ENCODE measurements at places on chromosomes 5 and 9. TPM values are rescaled to one million over a fixed set of nuclear protein-coding genes. Genes with fewer than 3 reads are reported as not detected.

GRCh38 chr9:97873882-97874281 is 20.9 kb downstream of the FOXE1 start:
- H3K27ac ChIP-seq: no peak overlapping the region
- H3K4me1 ChIP-seq: no peaks in the 10 kb centered on the region
- DNase-seq: no peak
- H3K27me3 ChIP-seq: no peaks in the 10 kb centered on the region

- no peaks in the 10 kb centered on the region for H3K27me3 ChIP-seq
- no peak overlapping the region for H3K27ac ChIP-seq
- H3K4me3 ChIP-seq: no peak overlapping the region
- H3K4me1 ChIP-seq: peaks cover 21% of the 10 kb centered on the region
- H3K36me3 ChIP-seq: no peaks in the 10 kb centered on the region
These were observed 4.5 kb upstream of the LCP2 start for GRCh38 chr5:170301981-170302652.

GRCh38 chr9:95087659-95088242 is 229.8 kb downstream of the FANCC start:
- H3K27ac ChIP-seq: no peak overlapping the region
- H3K4me3 ChIP-seq: no peak overlapping the region
- peaks cover 22% of the 10 kb centered on the region for H3K4me1 ChIP-seq
- no peaks in the 10 kb centered on the region for H3K36me3 ChIP-seq

DNA sequence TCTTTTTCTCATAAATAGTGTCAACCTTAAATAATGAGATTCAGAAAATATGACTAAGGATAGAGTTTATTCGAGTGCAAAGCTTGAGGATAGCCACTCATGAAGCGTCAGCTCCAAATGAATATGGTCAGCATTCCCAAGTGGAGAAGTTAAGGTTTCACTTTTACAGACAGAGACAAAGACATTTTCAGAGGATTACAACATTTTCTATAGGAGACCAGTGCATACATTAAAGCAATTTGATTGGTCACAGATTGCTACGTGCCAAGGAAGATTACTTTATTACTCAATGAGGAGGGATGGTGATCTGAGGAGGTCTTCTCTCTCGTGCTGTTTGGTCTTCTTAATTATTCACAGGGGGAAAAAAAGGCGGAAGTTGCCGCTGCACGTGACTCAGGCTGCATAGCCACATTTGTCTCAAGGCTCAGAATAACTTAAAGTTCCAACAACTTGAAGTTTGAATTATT is 60.1 kb upstream of the SPATA31C2 start:
- no peaks in the 10 kb centered on the region for H3K27me3 ChIP-seq
- H3K36me3 ChIP-seq: no peaks in the 10 kb centered on the region
- peak overlapping the region; percentile 24 for H3K4me3 ChIP-seq
- H3K27ac ChIP-seq: no peak overlapping the region

GRCh38 chr9:129143031-129143927 is 32.1 kb downstream of the PTPA start:
- no peaks in the 10 kb centered on the region for H3K36me3 ChIP-seq
- DNase-seq: peak; percentile 92
- H3K4me1 ChIP-seq: peaks cover 62% of the 10 kb centered on the region
- peak overlapping the region; percentile 97 for H3K27ac ChIP-seq

DNA sequence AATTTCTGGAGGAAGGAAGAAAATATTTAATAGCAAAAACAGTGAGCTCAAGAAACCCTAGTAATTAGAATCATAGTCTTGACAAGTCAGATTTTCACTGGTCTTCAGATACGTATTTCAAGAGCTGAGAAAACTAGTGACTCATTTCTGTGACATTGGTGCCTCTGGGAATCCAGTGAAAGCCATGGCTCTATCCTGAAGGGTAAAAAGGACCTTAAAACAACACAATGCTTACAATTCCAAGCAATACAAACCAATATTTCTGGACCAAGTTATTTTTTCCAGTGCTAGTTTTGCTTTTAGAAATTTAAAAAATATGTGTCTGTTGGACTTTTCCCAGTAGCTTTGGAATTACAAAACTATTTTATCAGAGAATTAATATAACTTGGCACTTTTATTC is 140.3 kb downstream of the LPAR1 start:
- DNase-seq: no peak
- H3K4me3 ChIP-seq: no peak overlapping the region
- H3K4me1 ChIP-seq: peaks cover 5% of the 10 kb centered on the region
- H3K36me3 ChIP-seq: no peaks in the 10 kb centered on the region
- no peak overlapping the region for H3K27ac ChIP-seq

DNA sequence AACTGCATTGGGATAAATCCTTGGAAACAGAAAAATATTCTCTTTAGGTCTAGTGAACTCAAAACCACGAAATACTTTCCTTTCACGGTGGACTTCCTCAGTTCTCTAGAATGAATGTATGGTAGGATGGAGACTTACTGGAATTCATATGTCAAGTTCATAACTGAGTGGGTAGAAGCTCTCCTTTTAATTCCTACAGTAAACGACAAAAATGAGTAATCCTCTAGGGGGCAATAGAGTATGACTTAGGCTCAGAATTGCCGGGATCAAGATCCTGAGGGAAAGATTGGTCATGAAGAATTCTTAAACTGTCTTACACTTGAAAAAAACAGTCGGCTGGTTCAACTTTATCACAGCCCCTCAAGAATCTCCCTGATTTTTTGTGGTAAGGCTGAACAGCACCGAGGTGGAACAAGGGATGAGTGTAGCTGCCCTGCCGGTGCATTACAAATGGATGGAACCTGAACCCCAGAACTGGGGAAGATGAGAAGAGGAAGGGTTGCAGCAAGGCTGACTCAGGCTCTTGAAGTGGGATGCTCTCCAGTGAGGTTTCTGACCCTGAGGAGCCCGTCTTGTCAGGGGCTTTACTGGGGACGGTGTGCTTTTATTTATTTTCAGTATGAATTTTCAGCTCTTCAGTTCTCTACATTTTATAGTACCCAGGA is 14.0 kb upstream of the LOX start:
- H3K27ac ChIP-seq: no peak overlapping the region
- H3K36me3 ChIP-seq: no peaks in the 10 kb centered on the region
- H3K27me3 ChIP-seq: no peaks in the 10 kb centered on the region
- H3K4me3 ChIP-seq: no peak overlapping the region
- no peaks in the 10 kb centered on the region for H3K4me1 ChIP-seq

- DNase-seq: no peak
- H3K27me3 ChIP-seq: no peaks in the 10 kb centered on the region
- no peak overlapping the region for H3K27ac ChIP-seq
- no peak overlapping the region for H3K4me3 ChIP-seq
- no peaks in the 10 kb centered on the region for H3K36me3 ChIP-seq
These were observed 48.4 kb downstream of the EXOSC2 start for GRCh38 chr9:130741831-130742449.

GRCh38 chr9:2026220-2026997 is 11.3 kb downstream of the SMARCA2 start:
- no peak overlapping the region for H3K4me3 ChIP-seq
- no peaks in the 10 kb centered on the region for H3K36me3 ChIP-seq
- peaks cover 27% of the 10 kb centered on the region for H3K4me1 ChIP-seq

GRCh38 chr9:16928179-16928945 is 57.9 kb upstream of the BNC2 start:
- no peak for DNase-seq
- H3K27ac ChIP-seq: no peak overlapping the region
- H3K27me3 ChIP-seq: no peaks in the 10 kb centered on the region
- no peaks in the 10 kb centered on the region for H3K4me1 ChIP-seq
- no peaks in the 10 kb centered on the region for H3K36me3 ChIP-seq

- H3K27ac ChIP-seq: no peak overlapping the region
- no peaks in the 10 kb centered on the region for H3K27me3 ChIP-seq
- H3K36me3 ChIP-seq: no peaks in the 10 kb centered on the region
- no peak for DNase-seq
These were observed 101.6 kb downstream of the NREP start for GRCh38 chr5:111655169-111655924.

GRCh38 chr5:108623826-108624225 is 123.9 kb upstream of the FER start:
- no peaks in the 10 kb centered on the region for H3K4me1 ChIP-seq
- H3K4me3 ChIP-seq: no peak overlapping the region
- H3K27ac ChIP-seq: no peak overlapping the region
- DNase-seq: no peak

DNA sequence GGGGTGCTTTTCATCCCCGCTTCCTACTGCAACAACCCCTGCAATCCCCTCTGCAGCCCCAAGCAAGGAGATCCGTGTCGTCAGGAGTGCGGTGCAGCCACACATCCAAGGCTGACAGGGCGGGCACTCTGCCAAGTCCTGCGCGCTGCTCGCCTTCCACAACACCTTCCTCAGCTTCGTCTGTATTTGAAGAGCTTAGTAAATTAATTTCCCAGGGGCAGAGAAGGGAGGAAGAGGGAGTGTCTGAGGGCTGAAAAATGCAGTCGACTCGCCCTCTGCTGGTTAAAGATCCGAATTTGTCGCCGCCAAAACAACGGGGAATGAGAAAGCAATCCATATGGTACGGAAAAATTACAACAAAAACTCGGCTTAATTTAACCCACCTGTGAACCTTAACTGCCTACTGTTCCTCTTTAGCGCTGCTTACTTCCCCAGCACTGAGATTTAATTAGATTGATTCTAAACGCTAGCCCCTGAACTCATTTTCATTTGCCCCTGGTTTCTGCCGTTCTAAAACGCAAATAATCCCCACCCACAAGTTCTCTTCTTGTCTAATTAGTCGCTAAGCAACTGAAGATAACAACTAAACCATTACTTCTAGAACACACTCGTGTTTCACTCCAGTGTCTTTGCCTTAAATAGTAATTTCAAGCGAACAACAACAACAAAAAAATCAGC is 10.9 kb upstream of the PCDHB1 start:
- no peaks in the 10 kb centered on the region for H3K36me3 ChIP-seq
- H3K27me3 ChIP-seq: no peaks in the 10 kb centered on the region
- H3K4me1 ChIP-seq: peaks cover 2% of the 10 kb centered on the region
- no peak overlapping the region for H3K27ac ChIP-seq

DNA sequence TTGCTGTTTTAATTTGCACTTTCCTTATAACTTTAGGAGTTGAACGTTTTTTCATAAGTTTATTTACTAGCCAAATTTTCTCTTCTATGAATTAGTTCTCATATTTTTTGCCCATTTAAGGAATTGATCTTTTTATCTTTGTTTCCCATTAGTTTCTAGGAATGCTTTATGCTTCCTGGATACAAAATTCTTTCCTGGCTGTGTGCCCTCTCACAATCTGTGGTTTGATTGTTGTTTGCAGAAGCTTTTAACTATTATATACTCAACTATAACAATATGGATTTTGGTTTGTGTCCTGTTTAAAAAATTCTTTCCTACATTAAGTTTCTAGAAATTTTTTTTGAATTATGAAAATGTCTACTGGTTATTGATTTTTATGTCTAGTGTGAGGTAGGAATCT is 206.3 kb downstream of the CSNK1G3 start:
- no peaks in the 10 kb centered on the region for H3K27me3 ChIP-seq
- no peak overlapping the region for H3K27ac ChIP-seq
- no peak for DNase-seq
- no peaks in the 10 kb centered on the region for H3K36me3 ChIP-seq

- no peaks in the 10 kb centered on the region for H3K36me3 ChIP-seq
- no peak overlapping the region for H3K4me3 ChIP-seq
- no peak overlapping the region for H3K27ac ChIP-seq
These were observed 40.7 kb downstream of the TLR4 start for GRCh38 chr9:117744856-117745389.

DNA sequence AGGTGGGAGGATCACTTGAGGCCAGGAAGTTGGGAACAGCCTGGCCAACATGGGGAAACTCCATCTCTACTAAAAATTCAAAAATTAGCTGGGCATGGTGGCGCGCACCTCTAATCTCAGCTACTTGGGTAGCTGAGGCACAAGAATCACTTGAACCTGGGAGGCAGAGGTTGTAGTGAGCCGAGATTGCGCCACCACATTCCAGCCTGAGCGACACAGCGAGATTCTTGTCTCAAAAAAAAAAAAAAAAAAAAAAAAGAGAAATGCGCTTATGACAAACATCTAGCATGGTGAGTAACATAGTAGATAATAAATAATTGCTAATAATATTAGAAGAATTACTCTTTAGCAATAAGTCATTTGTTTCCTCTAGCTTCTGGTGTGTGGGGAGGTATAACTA is 25.9 kb downstream of the RUSC2 start:
- no peak overlapping the region for H3K27ac ChIP-seq
- peaks cover 19% of the 10 kb centered on the region for H3K4me1 ChIP-seq
- H3K27me3 ChIP-seq: no peaks in the 10 kb centered on the region
- H3K36me3 ChIP-seq: no peaks in the 10 kb centered on the region
- no peak overlapping the region for H3K4me3 ChIP-seq
- no peak for DNase-seq

DNA sequence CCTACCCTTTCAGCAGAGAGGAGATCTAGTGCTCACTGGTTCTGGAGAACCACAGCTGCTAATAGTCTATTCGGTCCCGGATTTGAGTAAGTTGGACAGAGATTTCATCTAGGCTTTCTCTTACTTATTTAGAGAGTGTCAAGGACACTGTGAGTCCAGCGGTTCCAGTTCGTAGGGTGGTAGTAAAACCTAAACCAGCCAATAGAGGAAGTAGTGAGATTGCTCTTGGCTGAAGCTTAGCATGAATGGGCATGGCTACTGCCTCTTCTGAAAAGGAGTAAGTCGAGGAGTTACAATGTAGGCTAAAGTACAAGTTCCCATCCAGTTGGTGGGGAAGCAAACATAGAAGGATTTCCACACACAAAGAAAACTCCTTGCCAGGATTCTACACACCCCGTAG is 109.6 kb upstream of the MOCS2 start:
- no peak for DNase-seq
- H3K4me3 ChIP-seq: no peak overlapping the region
- H3K36me3 ChIP-seq: no peaks in the 10 kb centered on the region
- H3K27ac ChIP-seq: no peak overlapping the region
- H3K4me1 ChIP-seq: no peaks in the 10 kb centered on the region

DNA sequence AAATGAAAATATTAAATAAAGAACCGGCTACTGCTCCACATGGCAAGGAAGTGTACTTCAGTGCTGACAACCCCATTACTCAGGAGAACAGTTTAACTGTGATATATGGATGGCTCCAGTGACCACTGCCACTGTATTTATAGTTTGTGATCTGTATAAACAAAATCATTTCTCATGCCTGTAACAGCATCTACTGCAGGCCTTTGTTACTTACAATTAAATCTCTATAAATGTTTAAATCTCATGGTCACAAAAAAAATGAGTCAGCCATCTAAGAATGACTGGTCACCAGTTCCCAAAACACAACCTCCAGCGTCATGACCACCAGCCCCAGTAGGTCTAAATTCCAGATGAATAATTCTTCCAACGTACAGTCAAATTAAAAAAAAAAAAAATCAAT is 24.6 kb downstream of the SERINC5 start:
- no peak for DNase-seq
- H3K4me3 ChIP-seq: no peak overlapping the region
- H3K36me3 ChIP-seq: no peaks in the 10 kb centered on the region
- peaks cover 5% of the 10 kb centered on the region for H3K4me1 ChIP-seq

The SLC2A8 gene
- 17.8 TPM for total RNA-seq

The PFN3 gene
- total RNA-seq: not detected

The CTXN3 gene
- not detected for total RNA-seq

The MEGF9 gene
- total RNA-seq: 12.6 TPM

The PCDHB6 gene
- 0.34 TPM for total RNA-seq

The CTSV gene
- 6.4 TPM for total RNA-seq

The LHFPL2 gene
- 22.8 TPM for total RNA-seq

The PCDHB7 gene
- 3.2 TPM for total RNA-seq

The OTULINL gene
- total RNA-seq: 9.3 TPM

The PDE6A gene
- 0.45 TPM for total RNA-seq

The ANKRD31 gene
- total RNA-seq: 0.40 TPM

The USP20 gene
- 14.5 TPM for total RNA-seq

The C8G gene
- total RNA-seq: not detected

The IFNA14 gene
- total RNA-seq: not detected

The LAMC3 gene
- total RNA-seq: 0.48 TPM
